ENCODE measurements at places on chromosomes 16 and 17. TPM values are rescaled to one million over a fixed set of nuclear protein-coding genes. Genes with fewer than 3 reads are reported as not detected.

The HASPIN gene
- 7.4 TPM for total RNA-seq

The ABAT gene
- 2.7 TPM for total RNA-seq

The RNF157 gene
- 0.63 TPM for total RNA-seq

The RAB11FIP3 gene
- total RNA-seq, result 41.9 TPM

The RPRML gene
- total RNA-seq, result not detected

The GGA3 gene
- total RNA-seq, result 8.1 TPM
